ENCODE measurements at places on chromosomes 1 and 21.

DNA sequence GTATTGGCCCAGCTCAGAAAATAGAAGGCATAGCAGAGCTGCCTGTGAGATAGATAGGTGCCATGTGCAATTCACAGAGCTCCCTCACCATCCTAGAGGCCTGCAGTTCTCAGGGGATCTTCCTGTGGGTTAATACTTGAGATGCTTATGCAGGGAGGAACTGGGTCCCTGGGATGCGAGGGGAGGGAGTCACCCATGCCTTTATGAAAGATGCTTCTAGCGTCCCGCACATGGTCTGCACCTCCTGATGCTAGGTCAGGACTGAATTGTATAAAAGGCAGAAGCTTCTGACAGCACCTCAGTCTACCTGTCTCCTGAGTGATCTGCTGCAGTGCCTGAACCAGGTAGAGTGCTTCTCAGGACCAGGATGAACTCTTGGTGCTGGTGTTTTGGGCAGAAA lies at the start of gene LCE5A:
Gene LCE5A, plus strand, starts transcription at position 301 of the 400 bp plus-strand sequence. CDS start 732 bp downstream, outside the sequence.
- no peak for DNase-seq

DNA sequence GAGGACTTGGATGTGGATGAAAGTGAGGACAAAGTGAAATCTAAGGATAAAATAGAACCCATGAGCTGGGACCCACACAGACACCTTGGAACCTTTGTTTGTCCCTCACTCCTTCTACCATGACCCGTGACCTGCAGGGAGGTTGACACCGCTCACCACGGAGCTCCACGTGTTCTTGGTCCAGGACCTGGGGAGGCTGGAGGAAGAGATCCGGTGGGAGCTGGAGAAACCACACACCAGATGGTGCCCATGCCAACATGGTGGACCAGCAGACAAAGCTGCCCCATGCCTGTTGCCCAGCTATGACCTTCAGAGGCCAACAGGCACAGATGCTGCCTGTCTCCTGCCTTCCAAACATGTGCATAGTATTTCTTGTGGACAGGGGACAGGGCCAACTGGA lies 721.9 kb downstream of the PTPRU start:
- no peak for DNase-seq

GRCh38 chr1:21245688-21246229 lies 44.5 kb downstream of the ECE1 start:
- no peak for DNase-seq

- DNase-seq = no peak
These were observed 5.7 kb downstream of the HSPG2 start for GRCh38 chr1:21931171-21932093.

DNA sequence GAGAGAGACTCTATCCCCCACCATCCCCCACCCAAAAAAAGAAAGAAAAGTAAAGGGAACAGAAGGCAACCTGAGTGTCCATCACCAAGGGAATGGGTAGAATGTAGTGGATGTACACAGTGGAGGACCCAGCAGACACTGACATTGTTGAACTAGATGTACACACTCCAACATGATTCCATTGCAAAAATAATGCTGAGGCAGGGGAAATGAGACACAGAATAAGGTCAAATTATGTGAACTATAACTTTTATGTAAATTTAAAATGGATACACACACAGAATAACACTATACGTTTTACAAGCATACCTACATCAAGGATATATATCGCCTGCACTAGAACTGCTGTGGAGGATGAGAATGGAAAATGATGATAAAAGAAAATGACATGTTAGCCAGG lies 34.8 kb downstream of the PTAFR start:
- DNase-seq = no peak

DNA sequence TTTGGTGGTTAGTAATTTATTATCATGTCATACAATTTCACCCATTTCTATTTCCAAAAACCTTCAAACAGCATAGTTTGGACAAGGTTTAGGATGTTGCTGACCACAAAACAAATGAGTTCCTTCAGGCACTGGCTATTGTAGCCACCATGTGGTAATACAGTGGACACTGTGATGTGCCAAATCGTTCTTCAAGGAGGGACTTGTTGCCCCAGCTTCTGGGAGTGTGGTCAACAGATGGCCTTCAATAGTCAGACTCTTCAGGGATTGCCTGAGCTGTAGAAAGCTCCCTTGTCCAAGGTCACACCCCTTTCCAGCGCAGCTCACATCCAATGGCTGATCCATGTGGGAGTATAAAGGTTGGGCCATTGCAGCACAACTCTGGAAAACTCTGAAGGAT lies 2.6 kb downstream of the PDE4B start:
- DNase-seq = no peak

GRCh38 chr1:23577056-23578004 lies 18.0 kb upstream of the ID3 start:
- DNase-seq = no peak

- no peak for DNase-seq
These were observed 37.9 kb upstream of the CCDC27 start for GRCh38 chr1:3714284-3714741.

- no peak for DNase-seq
These were observed 12.0 kb upstream of the FCAMR start for GRCh38 chr1:206982216-206982615.

Measured in stimulated activated CD8-positive, alpha-beta memory T cell treated with anti-CD3 and anti-CD28 coated beads, Interleukin-15, amount 100 ng/mL, for 24 hours (primary cell).